ENCODE measurements at places on chromosomes 6 and 20.

DNA sequence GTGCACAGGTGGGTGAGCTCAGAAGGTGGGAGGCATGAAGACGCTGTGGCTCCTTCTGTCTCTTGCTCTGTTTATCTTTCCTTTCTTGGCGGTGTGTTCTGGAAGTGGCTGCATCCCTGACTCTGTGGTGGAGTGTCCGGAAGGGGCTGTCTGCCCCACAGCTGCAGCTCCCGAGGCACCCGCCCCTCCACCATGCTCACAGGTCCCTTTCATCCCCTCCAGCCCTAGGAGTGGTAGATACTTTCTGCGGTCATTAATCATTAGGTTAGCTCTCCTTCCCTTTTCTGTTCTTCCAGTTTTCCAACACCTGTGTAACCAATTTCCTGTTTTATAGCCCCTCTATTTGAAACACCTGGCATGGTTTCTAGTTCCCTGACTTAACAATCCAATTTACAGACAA lies 65.6 kb downstream of the GJA10 start:
- DNase-seq: no peak

DNA sequence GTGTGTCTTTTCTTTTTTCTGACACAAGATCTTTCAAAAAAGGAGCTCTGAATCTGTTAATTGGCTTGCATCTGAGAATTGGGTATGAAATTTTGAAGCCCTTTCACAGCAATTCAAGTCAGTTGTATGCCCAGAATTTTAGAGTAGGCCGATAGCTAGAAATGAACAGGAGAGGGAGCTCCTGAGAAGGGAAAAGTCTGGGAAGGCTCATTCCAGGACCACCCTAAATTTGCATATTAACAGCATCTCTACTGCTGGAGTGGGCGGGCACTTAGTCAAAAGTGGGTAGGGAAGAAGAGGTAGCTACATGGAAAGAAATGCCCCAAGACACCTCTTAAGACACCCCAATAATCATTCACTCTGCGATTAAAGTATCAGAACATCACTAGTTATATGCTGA lies 928.3 kb downstream of the TBC1D32 start:
- DNase-seq: no peak

- DNase-seq: no peak
Observed at GRCh38 chr6:5302995-5303622, 41.8 kb downstream of the FARS2 start.

GRCh38 chr6:107712237-107712664 lies 111.9 kb downstream of the SCML4 start:
- DNase-seq: no peak

- no peak for DNase-seq
Observed at GRCh38 chr6:88539295-88539764, 373.2 kb upstream of the CNR1 start.

GRCh38 chr6:41683523-41684310 lies 45.4 kb downstream of the MDFI start:
- peak; percentile 36 for DNase-seq

DNA sequence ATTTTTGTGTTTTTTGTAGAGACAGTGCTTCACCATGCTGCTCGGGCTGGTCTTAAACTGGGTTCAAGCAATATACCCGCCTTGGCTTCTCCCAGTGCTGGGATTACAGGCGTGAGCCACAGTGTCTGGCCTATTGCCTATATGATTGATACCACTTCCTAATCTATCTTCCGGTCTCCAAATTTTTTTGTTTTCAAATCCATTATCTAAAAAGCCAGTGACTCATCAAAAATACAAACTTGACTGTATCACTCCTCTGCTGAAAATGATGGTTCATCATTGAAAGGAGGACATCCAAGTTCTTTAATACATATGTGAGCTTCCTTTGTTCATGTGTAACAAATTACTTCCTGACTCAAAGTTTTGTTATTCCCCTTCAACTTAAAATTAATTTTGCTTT lies 35.5 kb downstream of the FAM8A1 start:
- no peak for DNase-seq
